Endothelial cell (in vitro differentiated cells): ENCODE measurements at places on chromosomes 11 and 22.

DNA sequence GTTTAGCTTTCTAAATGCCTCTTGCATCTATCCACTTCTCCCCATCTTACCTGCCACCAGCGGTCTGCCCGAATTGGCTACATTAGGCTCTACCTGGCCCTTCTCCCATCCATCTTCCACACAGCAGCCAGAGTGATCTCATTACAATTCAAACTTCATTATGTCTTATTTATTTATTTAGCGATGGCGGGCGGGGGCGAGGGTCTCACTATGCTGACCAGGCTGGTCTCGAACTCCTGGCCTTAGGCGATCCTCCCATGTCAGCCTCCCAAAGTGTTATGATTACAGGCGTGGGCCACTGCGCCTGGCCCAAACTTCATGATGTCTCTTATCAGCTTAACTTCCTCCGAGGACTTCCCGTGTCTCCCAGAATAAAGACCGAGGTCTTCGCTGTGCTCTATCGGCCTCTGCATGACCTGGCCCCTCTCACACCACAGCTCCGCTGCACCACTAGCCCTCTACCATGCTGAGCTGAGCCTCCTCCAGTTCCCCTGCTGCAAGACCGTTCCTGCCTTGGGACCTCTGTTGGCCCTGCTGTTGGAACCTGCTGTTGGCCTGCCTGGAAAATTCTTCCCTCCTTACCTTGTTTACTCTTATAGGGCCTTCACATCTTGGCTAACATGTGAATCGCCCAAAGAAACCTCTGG, 870 bp upstream of the CTTN start:
- DNase-seq, result peak; percentile 39

- DNase-seq, result no peak
Observed at GRCh38 chr11:118124929-118125535, 27.6 kb downstream of the SCN4B start.

DNA sequence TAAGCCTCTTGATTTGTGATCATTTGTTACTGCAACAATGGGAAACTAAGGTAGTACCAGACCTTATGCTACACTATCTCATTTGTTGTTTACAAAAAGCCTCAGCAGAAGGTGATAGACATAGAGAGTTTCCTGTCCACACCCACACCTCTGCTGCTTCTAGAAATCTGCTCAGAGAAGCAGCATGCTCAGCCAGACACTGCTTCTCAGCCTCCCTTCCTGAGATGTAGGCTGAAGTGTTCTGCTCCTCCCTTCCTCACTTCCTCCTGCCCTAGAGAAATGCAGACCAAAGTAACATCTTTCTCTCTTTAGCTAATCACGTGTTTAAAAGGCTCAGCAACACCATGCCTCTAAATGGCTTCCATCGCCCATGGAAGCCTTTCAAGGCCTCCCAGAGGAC, 88.4 kb downstream of the SLC1A2 start:
- DNase-seq, result no peak

- no peak for DNase-seq
Observed at GRCh38 chr11:26043665-26044064, 288.3 kb upstream of the ANO3 start.

- no peak for DNase-seq
Observed at GRCh38 chr11:110730773-110731172, 18.5 kb upstream of the ARHGAP20 start.

- DNase-seq, result no peak
Observed at GRCh38 chr11:62030071-62030684, 62.7 kb upstream of the FTH1 start.

DNA sequence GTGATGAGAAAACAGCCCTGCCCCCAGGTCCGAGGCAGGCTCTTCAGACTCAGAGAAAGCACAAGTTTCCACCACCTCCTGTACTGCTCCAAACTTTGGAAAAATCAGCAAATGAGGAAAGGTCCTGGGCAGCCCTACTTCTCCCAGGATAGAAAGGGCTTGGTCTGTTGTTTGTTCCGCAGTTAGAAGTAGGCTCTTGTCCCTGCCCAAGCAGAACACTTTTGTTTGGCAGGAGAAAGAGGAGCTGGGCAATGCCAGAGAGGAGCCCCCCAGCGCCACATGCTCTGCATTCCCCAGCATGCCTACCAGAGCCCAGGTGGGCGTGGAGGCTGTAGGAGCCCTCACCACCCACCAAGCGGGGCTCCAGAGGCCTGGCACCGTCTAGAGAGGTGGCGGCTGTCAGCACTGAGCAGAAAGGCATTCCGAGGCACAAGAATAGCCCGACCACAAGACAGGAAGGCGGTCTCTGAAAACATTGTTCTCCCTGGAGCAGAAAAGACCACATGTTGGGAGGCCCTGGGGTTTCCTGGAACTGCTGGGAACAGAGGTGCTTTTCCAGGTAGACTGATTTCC, 90.3 kb upstream of the CD82 start:
- no peak for DNase-seq

GRCh38 chr11:38009932-38010331, 1411.9 kb upstream of the RAG2 start:
- no peak for DNase-seq

DNA sequence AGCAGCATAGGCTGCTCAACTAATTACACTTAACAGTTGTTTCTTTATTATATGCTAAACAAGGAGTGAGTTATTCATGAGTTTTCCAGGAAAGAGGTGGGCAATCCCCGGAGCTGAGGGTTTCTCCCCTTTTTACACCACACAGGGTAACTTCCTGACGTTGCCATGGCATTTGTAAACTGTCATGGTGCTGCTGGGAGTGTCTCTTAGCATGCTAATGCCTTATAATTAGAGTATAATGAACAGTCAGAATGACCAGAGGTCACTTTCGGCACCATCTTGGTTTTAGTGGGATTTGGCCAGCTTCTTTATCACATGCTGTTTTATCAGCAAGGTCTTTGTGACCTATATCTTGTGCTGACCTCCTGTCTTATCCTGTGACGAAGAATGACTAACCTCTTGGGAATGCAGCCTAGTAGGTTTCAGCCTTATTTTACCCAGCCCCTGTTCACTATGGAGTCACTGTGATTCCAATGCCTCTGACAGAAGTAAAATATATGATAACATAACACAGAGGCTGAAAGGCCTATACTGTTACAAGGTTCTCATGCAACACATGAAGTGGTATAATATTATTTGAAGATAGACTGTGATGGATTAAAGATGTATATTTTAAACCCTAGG, 41.3 kb upstream of the RDX start:
- DNase-seq, result no peak

DNA sequence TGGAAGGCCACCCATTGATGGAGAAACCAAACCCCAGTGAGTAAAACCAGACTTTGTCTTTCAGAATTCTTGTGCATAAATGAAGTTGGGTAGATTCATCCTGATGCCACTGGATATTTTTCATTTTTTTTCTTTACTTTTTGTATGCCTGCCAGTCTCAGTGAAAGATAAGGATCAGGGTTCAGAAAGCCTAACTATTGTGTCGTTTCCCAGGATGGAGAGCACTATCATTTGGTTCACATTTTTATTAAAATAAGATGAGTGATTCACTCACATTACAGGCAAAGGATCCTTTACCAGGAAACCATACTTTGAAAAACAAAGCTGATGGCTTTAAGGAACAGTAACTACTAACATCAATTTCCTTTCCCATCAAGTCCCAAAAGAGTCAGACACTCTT, 52.0 kb downstream of the ARFGAP2 start:
- DNase-seq, result no peak

- peak; percentile 1 for DNase-seq
Observed at GRCh38 chr11:8102296-8102915, 21.4 kb downstream of the TUB start.

GRCh38 chr22:50148991-50149721, 21.4 kb upstream of the PANX2 start:
- DNase-seq, result peak; percentile 67

DNA sequence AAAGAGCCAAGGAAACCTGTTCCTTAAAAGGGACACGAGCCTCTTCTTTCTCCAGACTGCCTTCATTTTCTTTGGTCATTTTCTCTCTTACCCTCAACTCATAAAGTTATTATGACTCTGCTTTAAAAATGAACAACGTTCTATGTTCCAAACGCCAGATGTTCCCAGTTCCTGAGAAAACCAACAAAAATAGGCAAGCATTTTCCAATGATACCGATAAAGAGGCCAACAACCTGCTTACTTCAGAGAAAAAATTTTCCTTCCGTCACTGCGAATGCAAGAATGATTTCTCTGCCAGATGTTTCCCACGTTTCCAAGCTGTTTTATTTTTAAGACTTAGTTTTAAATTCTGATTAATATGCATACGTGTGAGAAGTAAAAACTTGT, 315 bp upstream of the TRPC6 start:
- no peak for DNase-seq

GRCh38 chr11:75786101-75786736, 17.6 kb downstream of the DGAT2 start:
- no peak for DNase-seq

- no peak for DNase-seq
Observed at GRCh38 chr11:118210323-118210722, 14.5 kb downstream of the JAML start.

- no peak for DNase-seq
Observed at GRCh38 chr22:45731041-45731797, 59.6 kb downstream of the ATXN10 start.

DNA sequence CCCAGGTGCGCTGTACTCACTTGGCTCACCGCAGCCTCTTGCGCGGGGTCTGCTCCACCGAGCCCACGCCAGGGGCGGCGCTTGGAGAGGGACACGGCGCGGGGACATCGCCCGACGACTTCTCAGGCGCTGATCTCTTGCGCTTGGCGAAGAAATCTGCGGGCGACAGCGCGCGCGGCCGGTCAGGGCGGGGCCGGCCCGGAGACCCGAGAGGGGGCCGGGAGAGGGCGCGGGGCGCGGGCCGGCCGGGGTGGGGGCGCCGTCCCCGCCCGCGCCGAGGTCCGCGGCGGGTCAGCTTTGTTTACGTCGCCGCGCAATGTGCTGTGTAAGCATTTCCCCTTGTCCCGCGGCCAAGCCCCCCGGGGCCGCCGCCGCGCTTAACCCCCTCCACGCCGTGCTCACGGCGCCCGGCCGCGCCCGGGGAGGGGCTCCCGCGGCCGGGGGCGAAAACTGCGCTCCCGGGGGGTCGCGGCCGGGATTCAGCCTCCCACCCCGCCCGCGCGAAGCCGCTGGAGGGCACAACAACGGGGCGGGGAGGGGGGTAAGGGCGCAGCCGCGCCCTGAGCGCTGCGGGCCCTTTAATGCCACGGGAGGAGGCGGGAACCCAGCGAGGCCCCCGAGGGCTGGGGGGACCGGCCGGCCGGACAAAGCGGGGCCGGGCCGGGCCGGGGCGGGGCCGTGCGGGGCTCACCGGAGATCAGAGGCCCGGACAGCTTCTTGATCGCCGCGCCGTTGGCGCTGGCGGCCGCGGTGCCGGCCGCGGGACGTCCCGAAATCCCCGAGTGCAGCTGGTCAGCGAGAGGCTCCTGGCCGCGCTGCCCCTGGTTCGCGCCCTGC, 1.4 kb downstream of the CDKN1C start:
- DNase-seq, result peak; percentile 53

- DNase-seq, result no peak
Observed at GRCh38 chr11:445765-446588, 4.1 kb upstream of the PTDSS2 start.

- no peak for DNase-seq
Observed at GRCh38 chr11:125422681-125423080, 73.4 kb downstream of the FEZ1 start.

DNA sequence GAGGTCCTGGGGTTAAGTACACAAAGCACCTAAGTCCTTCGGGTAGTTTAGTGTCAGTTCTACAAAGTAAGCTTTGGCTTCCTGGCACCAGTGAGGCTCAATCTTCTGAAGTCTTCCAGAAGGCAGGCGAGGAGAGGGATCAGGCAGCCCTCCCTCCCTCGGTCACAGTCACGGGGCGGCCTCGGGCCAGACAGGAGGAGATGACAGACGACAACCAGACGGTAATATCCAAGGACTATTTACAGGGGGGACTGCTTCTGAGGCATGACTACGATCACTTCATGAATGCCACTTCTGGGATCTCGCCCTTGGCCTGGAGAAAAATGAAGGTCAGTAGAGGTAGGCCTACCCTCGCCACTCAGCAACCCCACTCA, 383 bp upstream of the TMEM223 start:
- no peak for DNase-seq

DNA sequence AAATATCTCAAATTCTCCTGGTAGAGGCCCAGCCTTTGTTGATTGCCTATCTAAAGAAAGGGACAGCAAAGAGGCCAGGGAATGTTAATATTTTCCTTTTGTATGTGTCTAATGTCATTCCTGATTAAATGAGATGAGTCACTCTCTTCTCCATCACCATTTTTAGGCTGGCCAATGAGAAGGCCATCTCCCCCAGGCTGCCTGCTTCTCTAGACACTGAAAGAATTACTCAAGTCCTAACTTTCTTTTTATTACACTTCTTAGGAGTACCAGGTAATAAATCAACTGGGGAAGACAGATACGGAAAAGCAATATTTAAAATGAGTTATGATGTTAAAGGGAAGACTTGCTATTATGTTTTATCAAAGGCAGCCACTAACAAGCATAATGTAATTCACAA, 259.2 kb upstream of the SORL1-AS1 start:
- no peak for DNase-seq

DNA sequence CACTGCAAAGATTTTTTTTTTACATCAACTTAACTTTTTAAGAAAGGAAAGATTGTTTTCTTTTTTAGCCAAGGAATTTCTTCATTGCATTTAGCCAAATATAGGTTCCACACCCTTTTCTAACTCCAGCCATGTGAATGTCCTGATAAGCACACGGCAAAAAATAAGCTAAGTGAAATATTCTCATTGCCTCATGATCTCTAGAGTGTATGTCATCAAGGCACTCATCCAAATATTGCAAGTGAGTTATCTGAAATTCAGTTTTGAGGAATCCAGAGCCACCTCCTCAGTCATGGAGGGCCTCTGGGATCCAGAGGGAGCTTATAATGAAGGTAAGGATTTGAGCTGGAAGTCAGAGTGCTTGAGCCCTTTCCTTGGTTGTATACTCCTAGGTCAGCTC, 80.0 kb downstream of the BLID start:
- DNase-seq, result no peak

DNA sequence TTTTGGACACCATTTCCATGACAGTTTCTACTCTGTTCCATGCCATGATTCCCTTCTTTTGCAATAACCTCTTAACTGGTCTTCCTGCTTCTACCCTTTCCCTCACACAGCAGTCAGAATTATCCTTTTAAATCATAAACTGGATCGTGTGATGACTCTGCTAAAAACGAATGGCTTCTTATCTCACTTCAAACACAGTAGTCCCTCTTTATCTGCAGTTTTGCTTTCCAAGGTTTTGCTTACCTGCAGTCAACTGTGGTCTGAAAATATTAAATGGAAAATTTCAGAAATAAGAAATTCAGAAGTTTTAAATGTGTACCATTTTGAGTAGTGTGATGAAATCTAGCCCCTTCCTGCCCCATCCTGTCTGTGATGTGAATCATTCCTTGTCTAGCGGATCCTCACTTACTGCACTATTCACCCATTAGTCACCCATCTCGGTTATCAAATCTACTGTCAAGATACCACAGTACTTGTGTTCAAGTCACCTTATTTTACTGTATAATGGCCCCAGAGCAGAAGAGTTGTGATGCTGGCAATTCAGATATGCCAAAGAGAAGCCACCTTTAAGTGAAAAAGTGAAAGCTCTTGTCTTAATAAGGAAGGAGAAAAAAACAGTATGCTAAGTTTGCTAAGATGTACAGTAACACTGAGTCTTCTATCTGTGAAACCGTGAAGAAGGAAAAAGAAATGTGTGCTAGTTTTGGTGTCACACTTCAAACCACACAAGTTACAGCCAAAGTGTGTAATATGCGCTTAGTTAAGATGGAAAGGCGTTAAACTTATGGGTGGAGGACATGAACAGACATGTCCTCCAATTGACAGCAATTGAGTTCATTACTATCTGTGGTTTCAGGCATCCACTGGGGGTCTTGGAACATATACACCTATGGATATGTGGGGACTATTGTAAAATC, 283.0 kb downstream of the DDX10 start:
- DNase-seq, result no peak

- DNase-seq, result no peak
Observed at GRCh38 chr11:41861838-41862237, 402.4 kb upstream of the LRRC4C start.
